ENCODE measurements at places on chromosomes 4 and X.

DNA sequence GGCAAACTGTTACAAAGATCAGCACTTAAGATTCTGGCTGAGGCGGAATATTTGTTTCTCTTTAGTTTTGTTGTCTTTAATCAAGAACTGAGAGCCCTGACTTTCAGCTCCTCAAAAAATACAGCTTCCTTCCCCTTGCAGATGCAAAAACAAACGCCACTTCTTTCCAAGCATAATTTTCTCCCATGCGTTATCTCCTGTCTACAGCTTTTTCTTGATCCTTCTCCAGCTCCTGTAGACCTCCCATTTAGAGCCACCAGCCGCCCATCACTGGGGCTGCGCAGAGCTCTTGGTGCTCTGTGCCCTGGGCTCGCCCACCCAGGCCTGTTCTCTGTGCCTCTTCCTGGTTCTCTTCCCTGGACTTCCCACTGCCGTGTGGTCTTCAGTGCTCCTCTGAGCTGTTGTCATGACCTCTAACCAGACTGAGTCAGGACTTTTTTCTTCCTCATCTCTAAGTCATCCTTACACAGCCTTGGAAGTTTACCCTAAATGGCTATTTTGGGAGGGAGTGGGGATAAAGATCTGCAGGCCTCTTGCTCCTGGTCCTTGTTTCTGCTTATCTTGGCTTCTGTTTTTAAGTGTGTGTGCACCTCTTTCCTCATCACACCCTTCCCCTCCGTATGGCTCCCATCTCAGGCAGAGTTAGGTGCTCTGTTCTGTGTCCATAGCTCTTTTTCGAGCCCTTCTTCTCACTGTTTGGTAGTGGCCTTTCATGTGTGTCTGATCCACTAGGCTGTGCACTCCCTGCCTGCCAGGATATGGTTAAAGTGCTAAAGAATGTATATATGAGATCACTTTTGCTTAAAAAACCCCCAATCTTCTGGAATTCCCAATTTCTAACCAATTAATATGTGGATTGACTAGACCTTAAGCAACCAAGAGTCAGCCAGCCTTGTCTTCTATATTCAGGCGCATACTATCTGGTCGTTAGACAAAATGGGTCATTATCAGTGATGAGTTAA, 122.5 kb downstream of the PTTG2 start:
- DNase-seq, result no peak

- DNase-seq, result no peak
Measured at GRCh38 chr4:76772498-76773106, 125.3 kb downstream of the SOWAHB start.

DNA sequence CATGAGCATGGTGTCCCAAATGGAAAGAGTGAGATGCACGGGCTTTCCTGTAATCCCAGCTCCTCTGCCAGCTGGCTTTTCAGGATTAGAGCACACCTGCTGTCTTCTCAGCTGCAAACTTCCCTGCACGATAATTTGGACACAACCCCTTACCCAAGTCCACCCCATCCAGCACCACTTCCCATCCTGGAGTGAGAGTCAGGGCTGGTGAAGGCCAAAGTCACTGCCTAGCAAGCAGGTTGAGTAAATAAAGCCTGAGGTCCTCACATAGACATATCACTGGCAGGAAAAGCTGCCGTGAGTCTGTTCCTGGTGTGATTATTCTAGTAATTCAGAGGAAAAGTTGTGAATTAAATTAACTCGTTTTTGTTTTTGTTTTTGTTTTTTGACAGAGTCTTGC, 113.9 kb upstream of the MBNL3 start:
- no peak for DNase-seq

- no peak for DNase-seq
Measured at GRCh38 chr4:129231945-129232588, 136.1 kb downstream of the C4orf33 start.

DNA sequence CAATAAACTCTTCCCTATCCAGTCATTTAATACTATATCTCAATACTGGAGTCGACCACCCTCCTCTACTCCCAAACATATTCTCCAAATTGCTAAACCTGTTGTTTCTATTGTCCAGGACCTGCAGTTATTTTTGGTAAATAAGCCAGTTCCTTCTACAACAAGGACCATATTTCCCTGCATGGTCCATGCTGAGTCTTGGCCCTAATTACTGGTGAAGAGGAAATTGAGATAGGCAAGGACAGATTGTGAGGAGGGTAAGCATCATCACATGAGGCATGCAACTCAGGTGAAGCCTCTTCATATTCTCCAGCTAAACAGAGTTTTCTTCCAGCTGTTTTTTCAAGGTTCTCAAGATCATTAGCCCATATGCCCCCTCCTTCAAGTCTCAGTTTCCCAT, 1193.6 kb downstream of the RAPGEF2 start:
- DNase-seq, result no peak

DNA sequence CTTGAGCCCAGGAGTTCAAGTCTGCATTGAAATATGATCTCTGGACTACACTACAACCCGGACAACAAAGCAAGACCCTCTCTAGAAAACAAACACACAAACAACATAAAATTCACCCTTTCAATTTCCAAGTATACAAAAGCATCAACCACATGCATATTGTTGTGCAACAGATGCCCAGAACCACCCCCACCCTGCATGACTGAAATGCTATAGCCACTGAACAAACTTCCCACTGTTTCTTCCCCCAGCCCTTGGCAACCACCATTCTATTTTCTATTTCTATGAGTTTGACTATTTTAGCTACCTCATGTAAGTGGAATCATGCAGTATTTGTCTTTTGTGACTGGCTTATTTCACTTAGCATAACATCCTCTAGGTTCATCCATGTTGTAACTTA, 14.2 kb upstream of the C4orf51 start:
- DNase-seq, result no peak

DNA sequence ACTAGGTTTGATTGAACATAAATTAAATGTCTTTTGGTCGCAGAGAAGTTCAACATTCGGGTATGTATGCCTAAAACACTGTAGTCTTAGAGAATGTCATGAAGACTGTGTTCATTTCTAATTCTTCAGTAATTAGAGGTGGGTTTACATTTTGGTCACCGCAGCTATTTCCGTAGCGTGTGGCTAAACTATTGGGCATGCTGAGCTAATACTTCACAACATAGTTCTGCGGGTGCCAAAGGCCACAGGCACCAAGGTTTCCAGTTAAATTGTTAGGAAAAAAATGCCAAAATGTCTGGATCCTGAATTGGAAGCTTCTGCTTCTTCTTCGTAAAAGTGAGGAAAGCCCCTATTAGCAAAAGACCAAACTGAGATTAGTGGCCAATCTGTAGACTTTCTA, 25.1 kb downstream of the SMIM31 start:
- DNase-seq, result no peak

DNA sequence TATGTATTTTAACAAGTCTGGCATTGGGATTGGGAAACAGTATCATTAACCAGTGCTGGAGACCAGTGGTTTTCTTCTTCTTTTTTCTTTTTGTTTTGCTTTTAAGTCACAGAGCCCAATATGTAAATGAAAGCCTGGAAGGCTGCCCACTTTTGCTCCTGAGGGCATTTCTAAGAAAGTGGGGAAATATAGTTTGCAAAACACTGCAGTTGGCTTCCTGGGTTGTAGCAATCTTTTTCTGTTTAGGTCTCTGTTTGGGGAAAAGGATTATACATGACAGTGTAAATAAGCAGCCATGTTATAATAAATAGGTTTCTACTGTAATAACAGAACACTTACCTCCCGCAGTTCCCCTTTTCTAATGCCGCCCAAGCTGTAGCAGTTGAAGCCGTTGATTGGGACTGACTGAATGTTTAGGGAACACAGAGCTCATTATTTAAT, 105.5 kb downstream of the TMEM164 start:
- DNase-seq, result no peak

DNA sequence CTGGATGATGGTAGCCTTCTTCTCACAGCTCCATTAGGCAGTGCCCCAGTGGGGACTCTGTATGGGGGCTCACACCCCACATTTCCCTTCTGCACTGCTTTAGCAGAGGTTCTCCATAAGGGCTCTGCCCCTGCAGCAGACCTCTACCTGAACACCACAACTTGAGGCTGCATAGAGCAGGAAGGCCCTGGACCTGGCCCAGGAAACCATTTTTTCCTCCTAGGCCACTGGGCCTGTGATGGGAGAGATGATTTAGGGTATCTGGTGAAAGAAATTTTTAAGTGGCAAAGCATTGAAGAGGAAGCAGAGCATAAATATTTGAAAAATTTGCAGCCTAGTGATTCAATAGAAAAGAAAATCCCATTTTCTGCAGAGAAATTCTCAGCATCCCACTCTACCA, 17.3 kb downstream of the F8A3 start:
- DNase-seq, result no peak

DNA sequence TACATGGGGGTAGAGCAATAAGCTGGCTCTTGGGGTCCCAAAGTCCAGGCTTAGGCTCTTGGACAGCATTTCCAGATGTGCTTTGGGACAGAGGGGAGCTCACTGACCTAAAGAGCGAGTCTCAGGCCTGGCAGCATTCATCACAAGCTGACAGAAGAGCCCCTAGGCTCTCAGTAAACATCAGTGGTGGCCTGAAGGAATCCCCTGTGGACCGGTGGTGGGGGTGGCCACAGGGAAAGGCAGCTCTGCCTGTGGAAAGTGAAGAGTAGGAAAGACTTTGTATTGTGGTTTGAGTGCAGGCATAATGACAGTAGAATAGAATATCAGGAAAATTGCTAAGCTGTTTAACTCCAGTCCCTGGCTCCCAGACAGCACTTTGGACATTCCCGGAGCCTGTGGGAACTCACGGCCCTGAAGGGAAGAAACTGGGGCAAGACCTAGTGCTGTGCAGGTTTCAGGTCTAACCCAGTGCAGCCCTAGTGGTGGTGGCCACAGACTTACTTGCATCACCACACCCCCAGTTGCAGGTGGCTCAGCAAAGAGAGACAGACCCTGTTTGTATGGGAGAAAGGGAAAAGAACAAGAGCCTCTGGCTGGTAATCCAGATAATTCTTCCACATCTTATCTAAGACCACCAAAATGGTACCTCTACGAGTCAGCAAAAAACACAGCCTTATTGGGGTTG, 141.9 kb downstream of the MAB21L2 start:
- DNase-seq, result no peak

DNA sequence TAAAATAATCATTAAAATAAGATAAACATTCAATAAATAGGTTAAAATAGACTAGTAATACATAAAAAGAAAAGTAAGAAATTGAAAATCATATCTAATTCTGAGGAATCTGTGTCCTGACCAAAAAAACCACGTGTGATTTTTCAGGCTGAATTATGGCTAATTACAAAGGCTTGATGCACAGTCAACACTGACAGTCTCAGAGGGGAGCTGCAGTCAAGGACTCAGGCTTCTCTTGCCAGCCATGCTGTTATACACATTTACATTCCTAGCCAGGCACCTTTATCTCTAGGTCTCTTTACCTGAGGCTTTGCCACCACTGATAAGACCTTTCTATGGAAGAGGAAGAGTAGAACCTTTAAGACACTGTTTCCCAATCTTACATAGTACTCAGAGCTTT, 1737.7 kb upstream of the PCDH10 start:
- DNase-seq, result no peak

DNA sequence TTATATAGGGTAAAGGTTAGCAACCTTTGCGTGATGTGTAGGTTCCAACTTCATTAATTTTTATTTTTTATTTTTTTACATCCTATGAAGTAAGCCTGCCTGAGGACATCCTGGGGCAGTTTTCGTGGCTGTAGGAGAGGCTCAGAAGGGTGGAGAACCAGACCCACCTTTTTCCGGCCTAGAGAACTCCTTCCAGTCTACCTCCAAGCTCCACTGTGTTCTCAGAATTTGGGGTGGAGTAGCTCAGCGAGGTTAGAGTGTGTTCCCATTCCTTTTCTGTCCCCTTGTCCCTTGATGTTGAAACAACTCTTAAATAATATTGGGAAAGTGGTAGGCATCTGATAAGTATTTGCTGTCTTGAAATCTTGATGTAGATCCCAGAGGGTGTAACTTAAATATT, 32.4 kb downstream of the MTHFD2L start:
- no peak for DNase-seq

- DNase-seq, result no peak
Measured at GRCh38 chr4:54281054-54281766, 52.1 kb downstream of the PDGFRA start.

- no peak for DNase-seq
Measured at GRCh38 chr4:6222761-6223292, 22.5 kb upstream of the JAKMIP1 start.

DNA sequence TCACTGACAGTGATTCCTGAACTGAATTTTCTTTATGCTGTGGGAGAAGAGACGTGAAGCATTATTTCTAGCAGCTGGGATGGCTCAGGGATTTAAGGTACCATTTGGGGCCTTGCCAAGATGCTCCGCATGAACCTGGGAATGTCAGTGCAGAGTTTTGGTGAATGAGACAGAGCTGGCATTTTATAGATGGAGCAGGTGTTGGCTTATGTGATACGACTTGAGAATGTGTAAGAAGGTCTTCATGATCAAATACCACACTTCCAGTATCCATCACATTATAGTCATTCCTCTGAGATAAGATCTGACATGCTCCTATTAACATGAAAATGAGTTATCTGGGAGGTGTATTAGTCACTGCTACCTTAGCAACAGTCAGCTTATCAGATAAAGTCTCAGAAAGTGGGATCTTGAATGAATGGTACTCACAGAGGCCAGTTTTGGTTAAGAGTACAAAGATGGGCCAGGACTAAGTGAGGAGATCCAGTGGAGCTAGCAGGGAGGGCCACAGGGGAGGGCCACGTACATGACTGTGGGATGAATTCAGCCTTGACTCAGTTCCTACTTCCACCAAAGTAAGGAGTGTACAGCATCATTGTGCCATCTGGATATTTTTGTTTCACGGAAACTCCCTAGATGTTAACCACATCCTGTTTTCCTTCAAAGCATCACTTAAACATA, 116.7 kb downstream of the SPCS3 start:
- no peak for DNase-seq

- DNase-seq, result no peak
Measured at GRCh38 chr4:170033999-170034398, 7.8 kb upstream of the MFAP3L start.
